Non-pigmented ciliary epithelial cell (primary cell): ENCODE measurements at places on chromosomes 11 and 22.

DNA sequence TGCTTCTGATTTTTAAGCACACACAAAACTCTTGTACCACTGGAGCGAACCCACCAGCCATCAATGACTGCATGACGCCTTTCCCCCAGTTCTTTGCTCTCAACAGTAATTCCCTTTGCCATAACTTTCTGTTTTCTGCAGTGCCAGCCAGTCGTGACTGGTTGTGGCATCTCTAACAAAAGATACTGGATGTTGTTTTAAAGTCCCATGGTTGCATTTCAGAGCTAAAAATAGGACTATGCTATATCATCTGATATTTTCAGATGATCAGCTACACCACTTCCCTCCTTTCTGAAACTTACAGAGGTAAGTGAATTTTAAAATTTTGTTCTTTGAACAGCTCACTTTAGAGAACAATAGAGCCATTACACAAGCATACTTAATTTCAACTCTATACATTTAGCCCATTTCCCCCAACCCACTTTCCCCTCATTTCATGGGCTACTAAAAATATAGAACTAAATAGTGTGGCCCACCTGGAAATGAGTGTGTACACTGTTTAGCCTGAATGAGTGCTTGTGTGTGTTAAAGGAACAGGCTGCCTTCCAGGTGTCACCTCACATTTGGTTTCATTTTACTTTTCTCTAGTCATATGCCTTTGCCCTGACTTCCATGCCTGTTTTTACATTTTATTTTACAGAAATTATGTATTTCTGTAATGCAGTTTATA, 136.9 kb upstream of the ZC3H12C start:
- DNase-seq: no peak

GRCh38 chr11:55624531-55624930, 10.4 kb upstream of the OR4P4 start:
- DNase-seq: no peak

DNA sequence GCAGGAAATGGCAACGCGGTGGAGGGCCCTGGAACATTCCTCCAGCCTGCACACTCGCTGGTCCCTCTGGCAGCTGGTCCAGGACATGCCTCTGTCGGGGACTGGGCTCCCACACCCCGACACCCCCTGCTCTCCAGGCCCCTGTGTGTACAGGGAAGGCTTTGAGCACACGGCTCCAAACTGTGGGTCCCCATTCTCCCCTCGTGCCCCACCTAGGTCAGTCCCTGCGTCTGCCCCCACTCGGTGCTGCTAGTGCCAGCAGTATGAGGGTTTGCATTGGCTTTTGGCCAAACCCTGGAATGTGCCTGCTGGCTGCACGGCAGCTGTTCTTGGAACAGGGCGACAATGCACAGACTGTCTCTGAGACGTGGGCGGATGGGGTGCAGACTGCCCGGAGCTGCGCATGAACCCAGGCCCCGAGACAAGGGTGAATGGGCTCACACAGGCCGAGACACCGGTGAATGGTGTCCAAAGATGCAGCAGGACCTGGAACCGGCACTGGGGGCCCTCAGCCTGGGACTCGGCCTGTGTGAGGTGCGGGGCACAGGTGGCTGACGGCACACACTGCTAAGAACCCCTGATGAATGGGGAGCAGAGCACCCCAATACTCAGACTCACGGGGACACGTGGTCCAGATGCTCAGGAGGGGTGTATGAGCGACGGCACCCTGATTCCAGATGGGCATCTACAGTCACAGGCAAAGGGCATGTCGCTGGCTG, 7.5 kb upstream of the SYT8 start:
- no peak for DNase-seq

GRCh38 chr11:118086913-118087768, at the start of gene SMIM35:
TSS of gene SMIM35 (minus strand) at chr11:118086963. CDS start at chr11:118086757, 206 bp downstream.
- DNase-seq: no peak
